ENCODE measurements at places on chromosomes 16 and 17.

DNA sequence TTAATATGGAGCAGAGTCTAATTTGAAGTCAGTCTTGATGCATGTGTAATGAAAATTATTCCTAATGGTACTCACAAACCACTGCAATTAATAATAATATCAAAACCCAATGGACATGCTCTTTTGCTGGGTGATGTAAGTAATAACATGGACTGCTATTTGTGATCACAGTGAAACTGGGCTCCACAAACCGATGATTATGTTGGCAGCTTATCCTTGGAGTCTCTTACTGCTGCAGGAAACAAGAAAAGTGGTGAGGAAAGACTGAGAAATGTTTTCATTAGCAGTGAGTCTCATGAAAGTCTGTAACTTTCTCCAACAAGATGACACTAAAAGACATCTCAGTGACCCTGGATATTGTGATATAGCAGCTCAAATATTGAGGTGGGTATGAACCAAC is 45.2 kb downstream of the TMEM100 start:
- no peak for DNase-seq

DNA sequence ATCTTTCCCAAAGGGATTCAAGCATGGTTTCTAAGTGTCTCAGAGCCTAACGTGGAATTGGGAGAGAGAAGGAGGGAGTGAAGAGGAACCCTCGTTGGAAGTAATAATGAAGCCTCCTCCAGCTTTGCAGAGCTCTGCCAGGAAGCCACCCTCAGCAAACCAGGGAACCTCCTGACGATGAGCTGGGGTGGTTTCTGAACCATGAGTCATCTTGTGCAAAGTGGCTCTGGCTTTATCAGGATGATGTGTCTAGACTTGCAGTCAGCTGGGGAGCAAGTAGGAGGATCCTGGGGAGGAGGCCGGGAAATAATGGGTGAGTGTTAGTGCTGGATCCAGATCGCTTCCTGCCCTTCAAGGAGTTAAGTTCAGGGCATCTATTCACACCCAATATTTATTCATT is 191.7 kb upstream of the RBFOX1 start:
- no peak for DNase-seq

DNA sequence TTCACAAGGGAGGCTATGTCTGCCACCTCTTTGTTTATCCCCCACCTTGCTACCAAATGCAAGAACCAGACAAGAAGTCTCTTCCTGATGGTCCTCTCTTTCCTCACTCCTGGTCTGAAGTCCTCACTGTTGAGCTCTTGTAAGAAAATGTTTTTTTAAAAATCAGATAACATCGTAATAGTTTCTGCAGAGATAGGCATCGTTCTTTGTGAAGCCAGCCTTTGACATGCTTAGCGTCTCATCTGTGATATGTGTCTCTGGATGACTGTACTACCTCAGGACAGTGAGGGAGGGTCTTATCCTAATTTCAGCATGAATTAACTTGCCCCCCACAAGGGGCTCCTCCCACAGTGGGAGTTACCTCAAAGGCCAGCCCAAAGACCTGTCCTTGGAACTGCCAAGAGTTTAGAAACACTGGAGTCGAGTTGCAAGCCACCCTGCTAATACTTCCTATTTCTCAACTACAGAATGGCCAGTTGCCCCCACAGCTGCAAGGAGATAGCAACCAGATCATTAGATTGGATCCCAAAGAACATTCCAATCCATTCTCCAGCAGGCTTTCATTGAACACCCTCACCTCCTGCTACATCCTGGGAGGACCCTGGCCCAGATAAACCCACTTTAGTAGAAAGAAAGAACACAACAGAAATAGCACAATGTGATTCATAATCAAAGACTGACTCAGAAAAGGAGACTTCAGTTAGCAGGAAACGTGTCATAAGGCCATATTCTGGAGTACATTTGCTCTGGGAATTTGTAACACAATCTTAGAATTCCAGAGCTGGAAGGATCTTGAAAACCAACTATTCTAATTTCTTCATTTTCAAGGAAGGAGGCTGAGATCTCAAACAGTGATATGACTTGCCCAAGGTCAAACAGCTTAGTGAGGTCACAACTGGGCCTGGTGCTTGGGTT is 151.0 kb downstream of the IRX3 start:
- peak; percentile 75 for DNase-seq

GRCh38 chr16:10728003-10728887 is 15.4 kb upstream of the NUBP1 start:
- DNase-seq = no peak

DNA sequence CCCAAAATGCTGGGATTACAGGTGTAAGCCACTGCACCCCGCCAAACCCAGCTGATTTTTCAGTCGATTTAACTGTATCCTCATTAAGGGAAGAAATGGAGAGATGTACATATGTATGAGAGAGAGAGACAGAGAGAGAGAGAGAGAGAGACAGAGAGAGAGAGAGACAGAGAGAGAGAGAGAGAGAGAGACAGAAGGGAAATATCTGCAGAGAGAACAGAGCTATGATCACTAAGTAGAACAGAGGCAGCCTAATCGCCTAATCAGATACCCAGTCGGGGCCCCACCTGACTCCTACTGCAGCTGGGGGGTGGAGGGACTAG is 70.0 kb downstream of the RBBP6 start:
- DNase-seq = no peak

GRCh38 chr17:43755389-43755875 is 3.2 kb downstream of the SOST start:
- peak; percentile 28 for DNase-seq

DNA sequence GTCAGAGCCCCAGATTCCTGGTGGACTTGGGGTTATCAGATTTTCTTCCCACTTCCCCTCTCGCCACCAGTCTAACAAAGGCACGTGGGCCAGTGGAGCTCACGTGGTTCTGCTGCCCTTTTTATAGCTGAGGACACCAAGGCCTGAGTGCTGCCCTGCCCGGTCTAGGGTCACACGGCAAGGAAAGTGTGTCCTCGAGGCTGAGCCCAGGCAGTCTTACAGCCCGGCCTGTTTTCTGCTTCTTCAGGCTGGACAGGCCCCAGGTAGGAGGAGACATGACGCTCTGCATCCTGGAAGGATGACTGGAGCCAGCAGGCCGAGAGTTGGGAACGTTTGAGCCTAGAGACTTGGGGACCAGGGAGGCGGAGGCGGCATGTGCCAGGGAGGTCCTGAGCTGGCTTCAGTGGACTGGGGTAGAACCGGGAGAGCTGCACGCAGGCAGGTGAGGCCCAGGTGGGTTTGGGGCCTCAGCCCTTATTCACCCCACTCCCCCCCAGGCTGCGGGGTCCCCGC is 3.5 kb downstream of the CTRB1 start:
- no peak for DNase-seq

DNA sequence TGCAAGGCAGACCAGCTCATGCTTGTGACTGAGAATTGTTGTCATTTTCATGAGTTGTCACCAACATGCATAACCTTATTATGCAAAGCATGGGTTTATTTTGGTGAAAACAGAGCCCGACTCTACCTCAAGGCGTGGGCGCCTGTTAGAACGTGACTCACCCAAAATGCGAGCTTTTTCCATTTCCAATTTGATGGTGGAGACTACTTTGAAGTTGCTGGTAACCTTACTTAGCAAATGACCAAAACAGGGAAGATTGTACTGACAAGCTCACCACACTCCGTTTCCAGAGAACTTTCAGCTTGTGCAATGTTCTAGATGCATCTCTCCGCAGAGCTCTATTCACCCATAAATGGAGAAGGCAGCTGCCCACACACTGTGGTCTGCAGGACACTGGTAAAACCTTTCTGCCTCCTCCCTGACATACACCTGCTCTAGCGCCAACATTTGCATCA is 284.5 kb downstream of the MAF start:
- no peak for DNase-seq

DNA sequence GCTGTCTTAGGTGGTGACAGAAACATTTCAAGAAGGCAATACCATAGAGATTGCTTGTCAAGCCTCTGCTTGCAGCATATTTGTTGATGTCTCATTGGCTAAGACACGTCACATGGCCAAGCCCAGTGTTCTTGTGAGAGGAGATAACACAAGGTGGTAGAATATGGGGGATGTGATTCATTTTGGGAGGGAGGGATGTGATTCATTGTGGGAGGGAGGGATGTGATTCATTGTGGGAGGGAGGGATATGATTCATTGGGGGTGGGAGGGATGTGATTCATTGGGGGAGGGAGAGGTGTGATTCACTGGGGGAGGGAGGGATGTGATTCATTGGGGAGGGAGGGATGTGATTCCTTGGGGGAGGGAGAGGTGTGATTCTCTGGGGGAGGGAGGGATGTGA is 470.5 kb upstream of the SALL1 start:
- no peak for DNase-seq

- DNase-seq = no peak
Observed at GRCh38 chr17:21817791-21818364, 125.6 kb downstream of the KCNJ18 start.

DNA sequence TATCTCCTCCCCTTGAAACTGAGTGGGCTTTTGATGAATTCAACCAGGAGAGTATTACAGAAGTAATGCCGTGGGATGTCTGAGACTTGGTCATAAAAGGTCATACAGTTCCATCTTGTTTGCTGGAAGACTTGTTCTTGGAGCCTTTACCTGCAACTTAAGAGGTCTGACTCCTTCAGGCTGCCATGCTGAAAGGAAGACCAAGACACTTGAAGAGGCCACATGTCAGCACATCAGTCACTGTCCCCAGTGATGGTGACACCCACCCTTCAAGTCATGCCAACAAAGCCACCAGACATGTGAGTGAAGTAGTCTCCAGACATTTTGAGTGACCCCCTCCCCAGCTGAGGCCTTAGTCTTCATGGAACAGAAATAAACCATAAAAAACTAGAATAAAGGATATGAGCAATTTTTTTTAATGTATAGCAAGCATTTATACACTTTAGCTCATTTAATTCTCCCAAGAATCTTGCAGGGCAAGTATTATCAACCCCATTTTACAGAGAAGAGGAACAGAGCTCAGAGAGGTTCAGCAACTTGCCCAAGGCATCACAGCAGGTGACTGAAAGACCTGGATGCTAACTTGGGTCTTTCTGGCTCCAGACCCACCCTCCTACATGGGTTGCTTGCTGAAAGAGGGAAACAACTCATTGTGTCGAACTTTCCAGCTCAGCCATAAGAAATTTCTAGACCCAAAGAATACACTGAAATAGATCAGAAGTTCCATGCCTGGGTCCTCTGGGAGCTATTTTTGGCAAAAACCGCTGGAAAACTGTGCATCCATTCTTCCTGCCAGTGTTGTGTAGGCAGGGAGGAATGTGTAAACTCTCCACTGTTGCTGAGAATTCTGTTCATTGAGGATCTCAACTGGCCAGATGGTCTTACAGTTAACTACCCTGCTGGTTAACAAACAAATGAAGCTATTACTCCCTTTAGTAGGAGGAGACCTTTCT is 38.1 kb downstream of the SOCS1 start:
- DNase-seq = no peak

DNA sequence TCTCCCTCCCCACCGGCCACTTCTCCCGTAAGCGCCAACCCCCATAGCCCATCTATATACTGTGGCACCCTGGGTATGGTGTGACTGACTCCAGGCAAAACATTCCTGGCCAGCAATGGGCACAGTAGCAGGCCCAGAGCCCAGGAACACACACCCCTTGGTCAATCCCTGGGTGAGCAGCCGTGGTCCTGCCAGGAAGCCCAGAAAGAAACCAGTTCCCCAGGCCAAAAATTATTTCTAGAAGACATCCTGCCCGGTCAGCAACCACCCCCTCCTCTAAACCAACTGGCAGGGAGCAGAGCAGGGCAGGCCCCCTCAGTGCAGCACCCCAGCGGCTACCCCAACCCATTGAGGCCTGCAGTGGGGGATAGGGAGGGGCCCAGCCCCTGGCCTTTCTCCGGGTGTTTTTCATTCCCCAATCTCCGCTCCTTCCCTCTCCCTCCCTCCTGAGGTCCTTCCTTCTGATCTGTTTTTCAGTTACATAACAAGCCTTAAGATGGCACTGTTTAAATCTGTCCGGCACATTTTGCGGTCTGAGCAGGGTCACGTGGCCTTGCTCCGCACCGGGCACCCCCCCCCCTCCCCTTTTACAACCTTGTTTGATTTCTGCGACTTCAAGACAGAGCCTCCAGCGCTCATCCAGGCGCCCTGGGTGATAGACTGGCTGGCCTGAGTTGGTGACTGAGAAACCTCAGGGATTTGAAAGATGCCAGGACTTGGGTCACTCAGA is 2.0 kb downstream of the NPTX1 start:
- no peak for DNase-seq

DNA sequence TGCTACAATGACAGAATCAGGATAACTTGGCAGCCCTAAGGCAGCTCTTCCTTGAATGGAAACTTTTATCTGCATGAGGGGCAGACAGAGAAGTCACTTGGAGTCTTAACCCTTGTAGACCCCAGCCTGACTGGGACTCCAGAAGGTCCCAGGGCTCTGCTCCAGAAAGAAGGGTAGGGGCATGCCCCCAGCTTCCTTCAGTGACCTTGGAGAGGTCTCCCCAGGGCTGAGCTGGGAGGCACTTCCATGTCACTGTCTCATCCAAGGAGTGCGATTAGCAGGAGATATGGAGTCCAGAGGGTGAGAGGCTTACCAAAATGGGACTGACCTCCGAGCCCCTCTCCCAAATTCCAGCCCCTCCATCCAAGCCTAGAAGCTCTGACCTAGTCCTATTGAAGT is 3.4 kb upstream of the NLRC5 start:
- no peak for DNase-seq

GRCh38 chr16:29820730-29821642 is 724 bp downstream of the MVP start:
- no peak for DNase-seq

All from iris pigment epithelial cell (primary cell).